ENCODE measurements at places on chromosomes 12 and 14.

- no peak for DNase-seq
These were observed 322.7 kb downstream of the CEP128 start for GRCh38 chr14:80618751-80619329.

GRCh38 chr12:15320881-15321280 is 1.4 kb upstream of the PTPRO start:
- no peak for DNase-seq

DNA sequence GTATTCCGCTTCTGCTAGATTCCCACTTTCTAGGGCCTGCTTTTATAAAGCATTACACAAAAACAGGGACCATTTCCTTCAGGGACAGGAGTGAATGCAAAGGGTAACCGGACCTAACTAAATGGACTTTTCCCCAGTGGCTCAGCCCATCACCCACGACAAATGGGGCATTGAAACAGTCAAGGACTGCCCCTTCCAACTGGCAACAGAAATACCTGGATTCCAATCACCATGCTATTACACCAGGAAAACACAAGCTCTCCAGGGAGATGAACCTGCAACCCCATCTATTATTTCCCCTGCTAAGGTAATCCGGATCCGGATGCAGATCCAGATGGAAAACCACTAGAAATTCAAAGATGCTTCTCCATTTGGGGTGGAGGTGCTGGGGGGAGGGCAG is 1.0 kb downstream of the MPHOSPH9 start:
- DNase-seq, result no peak

DNA sequence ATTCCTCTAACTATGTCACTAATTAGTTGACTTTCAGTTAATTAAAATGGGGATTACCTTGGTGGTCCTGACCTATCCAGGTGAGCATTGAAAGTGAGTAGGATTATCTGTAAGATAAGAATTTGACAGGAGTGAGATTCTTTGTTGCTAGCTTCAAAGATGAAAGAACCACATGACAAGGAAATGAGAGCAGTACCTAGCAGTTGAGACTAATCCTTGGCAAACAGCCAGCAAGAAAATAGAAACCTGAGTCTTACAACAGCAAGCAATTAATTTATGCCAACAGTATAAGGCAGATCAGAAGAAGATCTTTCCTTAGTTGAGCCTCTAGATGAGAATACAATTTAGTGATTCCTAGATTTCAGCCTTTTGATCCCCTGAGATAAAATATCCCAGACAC is 1058.4 kb downstream of the LRFN5 start:
- no peak for DNase-seq

- peak; percentile 53 for DNase-seq
These were observed 6.0 kb upstream of the KRT83 start for GRCh38 chr12:52327052-52327829.

DNA sequence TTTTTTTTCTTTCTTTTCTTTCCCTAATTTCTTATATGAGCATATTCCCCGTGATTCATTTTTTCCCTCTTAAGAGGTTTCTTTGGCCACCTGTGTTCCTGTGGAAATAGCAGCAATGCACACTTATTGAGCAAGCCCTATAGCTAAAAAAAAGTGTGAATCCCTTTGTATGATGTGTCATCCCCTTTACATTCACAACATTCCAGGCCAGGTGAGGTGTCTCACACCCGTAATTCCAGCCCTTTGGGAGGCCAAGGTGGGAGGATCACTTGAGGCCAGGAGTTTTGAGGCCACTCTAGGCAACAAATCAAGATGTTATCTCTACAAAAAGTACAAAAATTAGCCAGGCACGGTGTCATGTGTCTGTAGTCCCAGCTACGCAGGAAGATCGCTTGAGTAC is 700.4 kb upstream of the TBX3 start:
- DNase-seq, result no peak

- DNase-seq, result no peak
These were observed 21.8 kb downstream of the TSHR start for GRCh38 chr14:80977221-80977620.

DNA sequence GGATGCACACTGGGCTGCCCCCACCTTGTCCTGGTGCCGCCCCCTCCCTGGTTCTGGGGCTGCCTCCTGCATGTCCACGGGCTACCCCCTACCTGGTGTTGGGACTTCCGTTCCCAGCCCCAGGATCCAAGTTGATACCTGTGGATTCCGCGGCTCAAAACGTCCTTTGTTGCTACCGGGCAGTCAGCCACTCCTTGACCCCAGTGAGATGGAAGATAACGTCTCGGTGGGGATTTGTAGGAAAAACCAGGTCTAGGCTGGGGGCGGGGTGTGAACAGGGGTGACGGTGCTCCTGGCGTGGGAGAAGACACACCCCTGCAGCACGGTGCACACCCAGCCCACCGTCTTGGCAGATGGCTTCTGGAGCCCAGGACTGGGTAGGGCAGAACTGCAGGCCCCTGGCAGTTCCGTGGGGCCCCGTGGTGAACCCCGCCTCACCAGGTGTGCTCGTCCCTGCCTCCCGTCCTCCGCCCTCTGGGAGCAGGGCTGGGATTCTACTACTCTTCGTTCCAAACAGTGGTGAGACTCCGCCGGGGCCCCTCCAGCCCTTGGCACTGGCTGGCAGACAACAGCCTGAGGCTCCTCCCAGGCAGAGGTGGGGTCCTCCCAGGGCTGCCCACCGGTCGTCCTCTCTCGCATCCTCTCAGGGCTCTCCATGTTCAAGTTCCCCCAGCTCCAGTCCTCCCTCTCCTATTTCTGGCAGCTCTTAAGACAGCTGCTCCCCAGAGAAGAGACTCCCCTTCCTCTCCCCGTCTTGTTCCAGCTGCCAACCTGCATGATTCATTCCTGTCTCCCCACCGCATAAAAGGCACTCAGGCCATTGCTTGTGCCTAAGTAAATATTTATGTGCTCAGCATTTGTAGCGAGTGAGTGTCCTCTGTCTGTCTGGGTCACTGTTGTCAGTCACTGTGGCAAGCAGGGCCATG is 75.5 kb downstream of the FBXL14 start:
- DNase-seq, result no peak

DNA sequence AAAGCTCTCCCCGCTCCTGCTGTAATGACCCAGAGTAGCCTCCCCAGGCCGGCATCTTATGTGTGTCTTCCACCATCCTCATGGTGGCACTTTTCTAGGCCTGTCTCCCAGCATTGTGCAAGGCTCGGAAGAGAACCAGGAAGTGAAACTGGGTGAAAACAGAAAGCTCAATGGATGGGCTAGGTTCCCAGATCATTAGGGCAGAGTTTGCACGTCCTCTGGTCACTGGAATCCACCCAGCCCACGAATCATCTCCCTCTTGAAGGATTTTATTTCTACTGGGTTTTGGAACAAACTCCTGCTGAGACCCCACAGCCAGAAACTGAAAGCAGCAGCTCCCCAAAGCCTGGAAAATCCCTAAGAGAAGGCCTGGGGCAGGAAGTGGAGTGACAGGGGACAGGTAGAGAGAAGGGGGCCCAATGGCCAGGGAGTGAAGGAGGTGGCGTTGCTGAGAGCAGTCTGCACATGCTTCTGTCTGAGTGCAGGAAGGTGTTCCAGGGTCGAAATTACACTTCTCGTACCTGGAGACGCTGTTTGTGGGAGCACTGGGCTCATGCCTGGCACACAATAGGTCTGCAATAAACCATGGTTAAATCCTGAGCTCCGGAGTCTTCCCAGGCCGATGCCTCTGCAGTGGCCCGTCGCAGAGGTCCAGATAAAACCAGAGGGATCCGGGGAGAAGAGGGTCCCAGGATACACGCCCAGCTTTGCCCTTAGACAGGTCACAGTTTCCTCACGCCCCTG is 15.6 kb downstream of the ACVRL1 start:
- DNase-seq, result no peak

DNA sequence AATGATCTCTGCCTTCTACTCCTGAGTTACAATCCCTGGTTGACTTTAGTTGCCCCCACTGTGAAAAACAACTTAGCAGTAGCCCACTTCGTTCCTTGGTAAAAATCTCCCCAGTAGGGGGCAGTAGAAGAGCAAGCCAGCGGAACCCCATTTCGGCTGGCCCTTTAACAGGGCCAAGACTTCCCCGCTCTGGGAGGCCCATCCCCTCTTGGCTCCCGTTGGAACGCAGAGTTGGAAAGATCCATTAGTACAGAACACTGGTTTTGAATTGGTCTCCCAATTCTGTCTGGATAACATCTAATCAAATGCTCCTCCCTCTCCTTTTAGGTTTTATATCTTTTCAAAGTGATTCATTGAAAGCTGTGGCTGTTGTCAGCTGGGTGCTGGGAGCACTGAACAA is 1133.3 kb downstream of the BCL11B start:
- DNase-seq, result peak; percentile 48

- DNase-seq, result no peak
These were observed 3.3 kb upstream of the PRKAB1 start for GRCh38 chr12:119664642-119665041.

DNA sequence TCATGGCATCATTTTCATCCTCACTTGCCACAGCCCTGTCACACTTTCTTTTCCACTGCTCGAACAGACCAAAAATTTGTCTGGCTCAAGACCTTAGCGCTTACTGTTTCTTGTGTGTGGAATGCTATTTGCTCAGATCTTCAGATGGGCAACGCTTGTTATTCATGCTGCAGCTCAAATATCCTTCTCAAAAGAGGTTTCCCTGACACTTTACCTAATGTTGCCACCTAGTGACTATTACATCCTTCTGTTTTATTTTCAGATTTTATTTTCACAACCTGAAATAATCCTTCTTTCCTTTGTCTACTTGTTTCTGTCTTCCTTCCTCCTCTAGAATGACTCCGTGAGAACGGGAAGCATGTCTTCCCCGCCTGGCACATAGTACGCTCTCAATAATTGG is 5.6 kb downstream of the FBXO33 start:
- DNase-seq, result no peak

DNA sequence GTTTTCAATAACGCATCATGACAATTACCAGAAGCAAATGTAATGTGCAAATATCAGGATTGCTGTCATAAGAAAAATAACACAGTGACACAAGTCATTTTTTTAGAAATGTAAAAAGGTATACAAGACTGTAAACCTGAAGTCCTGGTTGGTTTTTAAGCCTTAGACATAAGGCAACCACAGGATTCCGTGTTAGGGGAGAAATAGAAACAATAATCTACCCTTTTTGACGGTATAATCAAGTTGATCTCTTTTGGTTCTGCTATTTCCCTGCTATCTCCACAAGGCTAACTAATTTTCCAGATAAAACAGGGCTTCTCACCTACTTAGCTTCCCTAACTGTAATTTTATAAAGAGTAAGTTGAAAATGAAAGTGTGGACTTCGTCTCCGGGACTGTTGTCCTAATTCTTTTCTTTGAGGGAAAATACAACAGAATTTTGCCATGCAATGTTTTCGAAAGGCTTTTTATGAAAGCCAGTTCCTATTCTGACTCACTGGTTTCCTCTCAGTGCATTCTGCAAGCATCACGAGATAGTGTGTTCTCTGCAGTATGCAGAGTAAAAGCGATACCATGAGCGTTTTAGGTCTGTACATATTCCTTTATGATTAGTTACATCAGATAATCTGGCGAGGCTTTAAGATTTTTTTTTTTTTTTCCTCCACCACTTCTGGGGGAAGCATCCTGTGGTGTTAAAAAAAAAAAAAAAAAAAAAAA is 10.6 kb downstream of the MYO1H start:
- no peak for DNase-seq

DNA sequence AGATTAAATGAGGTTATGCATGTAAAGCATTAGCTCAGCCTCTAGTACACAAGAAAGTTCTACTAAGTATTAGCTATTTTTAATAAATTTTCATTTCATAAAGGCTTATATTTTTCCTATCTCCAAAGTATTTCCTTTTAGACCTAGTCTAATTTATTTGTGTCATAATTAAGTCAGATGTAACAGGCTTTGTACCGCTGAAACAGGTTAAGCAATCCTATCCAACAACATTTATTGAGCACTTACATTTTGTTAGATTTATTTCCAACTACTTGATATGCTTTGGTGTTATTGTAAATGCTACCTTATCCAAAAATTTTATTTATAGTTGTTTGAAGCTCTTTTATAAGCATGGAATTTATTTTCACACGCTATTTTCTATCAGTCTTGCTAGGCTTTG is 1.8 kb upstream of the PARP2 start:
- DNase-seq, result no peak

- DNase-seq, result no peak
These were observed 130.6 kb downstream of the PRKCH start for GRCh38 chr14:61451891-61452400.

DNA sequence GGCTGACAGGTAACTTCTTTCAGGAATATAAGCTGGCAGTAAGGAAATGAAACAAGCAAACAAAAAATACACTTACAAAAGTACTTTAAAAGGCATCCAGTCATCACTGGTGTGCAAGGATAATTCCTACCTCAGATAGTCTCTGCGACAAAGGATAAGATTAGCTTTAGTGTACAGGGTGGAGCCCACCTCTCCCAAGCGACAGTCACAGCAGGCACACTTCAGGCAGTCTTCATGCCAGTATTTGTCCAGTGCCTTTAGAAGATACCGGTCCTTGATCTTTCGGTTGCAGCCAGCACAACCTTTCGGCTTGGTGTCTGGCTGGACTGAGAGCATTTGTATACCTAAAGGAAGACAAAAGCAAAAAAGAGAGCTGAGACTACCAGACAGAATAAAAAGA is 5.4 kb downstream of the LMO3 start:
- no peak for DNase-seq

DNA sequence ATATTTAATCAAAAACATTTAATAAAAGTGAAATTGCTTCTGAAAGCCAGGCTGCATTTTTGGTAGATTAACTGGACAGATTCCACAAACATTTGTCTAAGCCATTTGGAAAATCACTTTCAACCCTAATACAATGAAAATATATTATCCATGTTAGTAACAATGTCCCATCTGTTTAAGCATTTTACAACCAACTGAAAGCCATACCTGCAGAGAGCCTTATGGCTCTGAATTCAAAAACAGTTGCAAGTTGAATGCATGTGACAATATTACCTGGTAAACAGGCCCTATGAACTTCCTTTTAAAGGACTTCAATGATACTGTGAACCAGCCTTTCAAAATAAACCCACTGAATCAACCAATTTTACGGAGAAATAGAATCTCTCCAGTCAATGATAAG is 468.1 kb downstream of the BTG1 start:
- DNase-seq, result no peak

DNA sequence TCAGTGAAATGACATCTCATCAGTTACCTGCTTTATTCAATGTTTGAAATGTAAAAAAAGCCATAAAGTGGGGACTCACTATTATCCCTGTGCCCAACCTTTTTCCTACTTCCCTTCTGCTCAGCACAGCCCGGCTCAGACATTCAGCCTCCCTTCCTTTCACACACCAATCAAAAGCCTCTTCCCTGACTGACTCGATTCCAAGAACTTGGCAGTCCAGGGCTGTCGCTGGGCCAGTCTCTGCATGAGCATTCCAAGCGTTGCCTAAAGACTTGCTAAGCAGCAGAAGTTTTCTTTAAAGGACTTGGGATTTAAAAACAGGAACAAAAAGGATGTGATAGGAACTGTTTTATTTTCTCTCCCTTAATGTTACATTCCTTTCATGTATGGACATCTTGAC is 22.7 kb downstream of the ITPR2 start:
- DNase-seq, result no peak

Measured in activated T-helper 1 cell treated with anti-CD3 and anti-CD28 coated beads, Interleukin-2, amount 50 U/mL, for 16 hours (primary cell).